ENCODE measurements at places on chromosomes 6 and 20.

DNA sequence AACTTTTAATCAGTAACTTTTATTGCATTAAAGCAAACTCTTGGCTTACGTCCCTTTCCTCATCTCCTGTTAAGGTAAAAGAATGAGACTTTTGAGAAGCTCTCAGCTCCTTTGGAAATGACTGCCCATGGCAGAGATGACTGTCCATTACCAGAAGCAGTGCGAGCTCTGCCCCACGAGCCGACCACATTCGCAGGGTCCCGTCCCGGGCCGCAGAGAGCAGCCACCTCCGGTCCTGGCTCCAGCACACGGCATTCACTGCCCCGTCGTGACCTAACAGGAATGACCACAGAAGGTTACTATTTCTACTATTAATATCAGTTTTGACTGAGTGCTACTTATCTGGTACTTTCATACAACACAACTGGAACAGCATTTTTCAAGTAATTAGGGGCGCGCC lies 63.4 kb downstream of the WDR27 start:
- DNase-seq = no peak

DNA sequence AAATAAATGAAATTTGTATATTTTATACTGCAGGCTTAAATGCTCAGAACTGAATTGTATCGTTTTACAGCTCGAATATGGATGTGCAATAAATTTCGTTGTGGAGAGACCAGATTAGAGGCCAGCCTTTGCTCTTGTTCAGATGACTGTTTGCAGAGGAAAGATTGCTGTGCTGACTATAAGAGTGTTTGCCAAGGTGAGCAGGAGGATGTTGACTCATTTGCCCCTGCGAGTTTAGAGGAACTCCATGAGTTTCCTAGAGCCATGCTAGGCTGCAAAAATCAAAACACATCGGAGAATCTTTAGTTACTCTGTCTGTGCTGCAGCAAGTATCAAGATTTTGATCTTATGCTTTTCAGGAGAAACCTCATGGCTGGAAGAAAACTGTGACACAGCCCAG lies 15.4 kb downstream of the ENPP3 start:
- no peak for DNase-seq

GRCh38 chr20:56316051-56316450 lies 42.7 kb upstream of the FAM210B start:
- no peak for DNase-seq

DNA sequence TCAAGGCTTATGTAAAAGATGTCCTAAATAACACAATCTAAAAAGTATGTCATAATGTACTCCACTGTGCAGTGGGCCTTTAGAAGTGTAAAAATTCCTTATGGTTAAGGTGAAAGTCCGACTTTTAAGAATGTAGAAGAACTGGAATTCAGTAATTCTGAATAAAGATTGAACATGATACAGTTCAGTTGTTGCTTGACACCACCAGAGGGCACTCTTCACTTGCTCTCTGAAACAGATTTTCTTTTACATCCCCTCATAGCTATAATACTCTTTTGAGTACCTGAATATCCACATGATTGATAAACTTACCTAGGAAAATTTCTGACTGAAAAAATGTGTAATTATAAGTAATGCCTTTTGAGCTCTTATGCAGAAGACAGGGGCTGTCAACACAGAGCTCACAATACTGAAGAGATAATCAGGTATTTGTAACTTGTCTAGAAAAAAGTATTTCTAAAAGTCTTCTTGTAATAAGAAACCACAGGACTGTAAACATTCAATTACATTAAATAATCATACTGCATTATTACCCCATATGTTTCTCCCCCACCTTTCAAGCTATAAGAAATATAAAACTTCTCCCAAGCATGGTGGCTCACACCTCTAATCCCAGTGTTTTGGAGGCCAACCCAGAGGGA lies 92.1 kb downstream of the POPDC3 start:
- peak; percentile 27 for DNase-seq

GRCh38 chr6:170237999-170238740 lies 52.7 kb downstream of the DLL1 start:
- DNase-seq = no peak

- no peak for DNase-seq
These were observed 50.1 kb upstream of the E2F3 start for GRCh38 chr6:20351534-20351933.

DNA sequence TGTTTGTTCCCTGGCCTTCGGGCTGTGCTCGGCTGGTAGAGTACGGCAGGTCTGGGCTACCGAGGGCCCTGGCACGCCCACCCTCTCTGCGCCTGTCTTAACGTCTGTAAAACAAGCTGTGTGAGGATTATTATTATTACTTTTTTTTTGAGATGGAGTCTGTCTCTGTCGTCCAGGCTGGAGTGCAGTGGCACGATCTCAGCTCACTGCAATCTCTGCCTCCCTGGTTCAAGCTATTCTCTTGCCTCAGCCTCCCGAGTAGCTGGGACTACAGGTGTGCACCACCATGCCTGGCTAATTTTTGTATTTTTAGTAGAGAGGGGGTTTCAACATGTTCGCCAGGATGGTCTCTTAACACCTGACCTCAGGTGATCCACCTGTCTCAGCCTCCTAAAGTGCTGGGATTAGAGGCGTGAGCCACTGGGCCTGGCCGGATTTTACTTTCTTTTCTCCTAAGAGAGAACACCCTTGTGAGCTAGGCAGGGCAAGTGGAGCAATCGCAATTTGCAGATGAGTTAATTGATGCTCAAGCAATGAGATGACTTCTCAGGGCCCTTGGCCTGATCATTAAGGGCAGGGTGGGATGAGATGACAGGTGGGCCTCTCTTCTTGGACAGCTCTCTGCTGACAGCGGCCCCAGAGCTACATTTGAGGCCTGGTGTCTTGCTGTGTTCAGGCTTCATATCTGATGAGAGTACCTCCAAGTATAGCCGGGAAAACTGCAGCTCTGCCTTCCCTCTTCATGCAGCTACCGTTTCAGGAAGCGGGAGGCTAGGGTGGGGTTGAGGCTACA lies 859 bp upstream of the SMIM29 start:
- DNase-seq = no peak

DNA sequence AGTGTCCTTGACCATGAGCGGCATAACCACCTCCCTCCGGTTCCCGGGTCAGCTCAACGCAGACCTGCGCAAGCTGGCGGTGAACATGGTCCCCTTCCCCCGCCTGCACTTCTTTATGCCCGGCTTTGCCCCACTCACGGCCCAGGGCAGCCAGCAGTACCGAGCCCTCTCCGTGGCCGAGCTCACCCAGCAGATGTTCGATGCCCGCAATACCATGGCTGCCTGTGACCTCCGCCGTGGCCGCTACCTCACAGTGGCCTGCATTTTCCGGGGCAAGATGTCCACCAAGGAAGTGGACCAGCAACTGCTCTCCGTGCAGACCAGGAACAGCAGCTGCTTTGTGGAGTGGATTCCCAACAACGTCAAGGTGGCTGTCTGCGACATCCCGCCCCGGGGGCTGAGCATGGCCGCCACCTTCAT lies 4.9 kb downstream of the TUBB1 start:
- DNase-seq = no peak

- DNase-seq = no peak
These were observed 33.1 kb upstream of the SMOC2 start for GRCh38 chr6:168407842-168408241.

DNA sequence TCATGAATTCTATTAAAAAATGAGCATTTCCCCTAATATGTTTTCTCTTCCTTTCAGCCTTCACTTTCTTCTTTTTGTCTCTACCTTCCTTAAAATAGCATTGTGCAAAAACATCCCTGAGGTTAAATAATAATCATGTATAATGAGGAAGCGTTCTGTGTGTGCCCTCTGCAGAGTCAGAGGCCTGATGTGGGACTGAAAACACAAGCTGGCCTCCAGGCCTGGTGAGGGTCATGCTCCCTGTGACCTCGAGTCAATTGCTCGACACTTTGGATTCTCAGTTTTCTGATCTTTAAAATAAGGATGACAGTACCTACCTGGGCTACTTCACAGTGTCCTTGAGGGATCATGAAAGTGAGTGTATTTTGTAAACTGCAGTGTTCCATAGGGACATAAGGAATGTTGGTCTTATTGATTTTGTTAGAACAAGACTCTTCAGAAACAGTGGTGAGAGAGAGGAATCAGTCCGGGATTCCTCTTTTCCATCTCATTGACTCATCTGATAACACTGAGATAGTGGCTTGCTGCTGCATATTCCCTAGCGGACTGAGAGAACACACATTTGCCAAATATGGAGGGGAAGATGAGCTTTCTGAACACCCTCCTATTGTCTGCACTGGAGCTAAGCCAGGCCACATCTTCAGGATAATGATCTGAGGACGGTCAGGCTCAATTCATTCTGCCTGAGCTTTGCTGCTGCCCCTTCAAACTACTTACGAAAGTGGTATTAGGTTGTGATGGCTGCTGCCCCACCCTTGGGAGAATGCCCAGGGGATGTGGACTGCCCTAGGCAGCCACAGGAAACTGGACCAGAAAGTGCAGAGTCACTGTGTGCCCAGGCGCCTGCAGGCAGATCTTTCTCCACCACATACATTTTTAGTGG lies 39.6 kb upstream of the PDE7B start:
- DNase-seq = no peak

- DNase-seq = no peak
These were observed 15.8 kb upstream of the STX16 start for GRCh38 chr20:58635279-58635665.

Measured in HFF-Myc (cell line).